A549 treated with ZK216348 at 1 μM for 4 hours (cell line): ENCODE measurements at places on chromosomes 2 and 18. TPM values are rescaled to one million over a fixed set of nuclear protein-coding genes. Genes with fewer than 3 reads are reported as not detected.

The CRYBA2 gene
- not detected in 5 replicates for total RNA-seq

The BOLL gene
- not detected in 5 replicates for total RNA-seq

The KIF1A gene
- 0.57 to 0.95 TPM (median 0.69 TPM) in 5 replicates for total RNA-seq

The PRKAG3 gene
- not detected in 5 replicates for total RNA-seq

The TMEM169 gene
- 0.25 to 0.66 TPM (median 0.42 TPM) in 5 replicates for total RNA-seq

The GPR155 gene
- total RNA-seq: 0.09 to 1.1 TPM (median 0.39 TPM) in 5 replicates

The PCARE gene
- total RNA-seq: not detected in 5 replicates

The KCNK3 gene
- total RNA-seq: 0.38 to 0.97 TPM (median 0.79 TPM) in 5 replicates

The PAIP2B gene
- 0.16 to 0.36 TPM (median 0.34 TPM) in 5 replicates for total RNA-seq

The RTN4 gene
- 365 to 562 TPM (median 469 TPM) in 5 replicates for total RNA-seq

The GKN2 gene
- 2.7 to 6.0 TPM (median 3.7 TPM) in 5 replicates for total RNA-seq

The SDC1 gene
- total RNA-seq: 128 to 234 TPM (median 196 TPM) in 5 replicates

The LYPD6 gene
- 0.06 to 0.19 TPM (median 0.11 TPM) in 4 of 5 replicates, not detected in the other for total RNA-seq

The NCKAP1 gene
- total RNA-seq: 72.7 to 111 TPM (median 93.6 TPM) in 5 replicates

The ATF2 gene
- total RNA-seq: 17.0 to 20.8 TPM (median 17.8 TPM) in 5 replicates
